ENCODE measurements at places on chromosomes 12 and 14. TPM values are rescaled to one million over a fixed set of nuclear protein-coding genes. Genes with fewer than 3 reads are reported as not detected.
A peak's percentile ranks its signal among the peaks of the same experiment; 100 is the strongest.

Gene NDUFB1
- 67.1 TPM for total RNA-seq

Gene CEP83
- total RNA-seq = 23.9 TPM

Gene WSCD2
- total RNA-seq = not detected

Gene TGM1
- 16.1 TPM for total RNA-seq

Gene DACT1
- total RNA-seq = 2.8 TPM

Gene KANSL2
- total RNA-seq = 46.7 TPM

Gene IFNG
- total RNA-seq = 33.2 TPM

Gene CCDC92
- total RNA-seq = 19.2 TPM

GRCh38 chr14:80973931-80974641 is 18.7 kb downstream of the TSHR start:
- H3K36me3 ChIP-seq = no peaks in the 10 kb centered on the region
- peaks cover 6% of the 10 kb centered on the region for H3K4me1 ChIP-seq
- H3K4me3 ChIP-seq = no peak overlapping the region
- no peak for ATAC-seq
- no peaks in the 10 kb centered on the region for H3K27me3 ChIP-seq

GRCh38 chr12:27814851-27815591 is 35.0 kb upstream of the MANSC4 start:
- no peaks in the 10 kb centered on the region for H3K4me1 ChIP-seq
- H3K4me3 ChIP-seq = no peak overlapping the region
- no peaks in the 10 kb centered on the region for H3K27me3 ChIP-seq
- no peaks in the 10 kb centered on the region for H3K36me3 ChIP-seq
- H3K27ac ChIP-seq = no peak overlapping the region
- no peak for ATAC-seq

- peaks cover 3% of the 10 kb centered on the region for H3K27me3 ChIP-seq
- ATAC-seq = no peak
- H3K27ac ChIP-seq = no peak overlapping the region
- no peaks in the 10 kb centered on the region for H3K4me1 ChIP-seq
These were observed 17.9 kb downstream of the KLRF2 start for GRCh38 chr12:9899209-9899608.

DNA sequence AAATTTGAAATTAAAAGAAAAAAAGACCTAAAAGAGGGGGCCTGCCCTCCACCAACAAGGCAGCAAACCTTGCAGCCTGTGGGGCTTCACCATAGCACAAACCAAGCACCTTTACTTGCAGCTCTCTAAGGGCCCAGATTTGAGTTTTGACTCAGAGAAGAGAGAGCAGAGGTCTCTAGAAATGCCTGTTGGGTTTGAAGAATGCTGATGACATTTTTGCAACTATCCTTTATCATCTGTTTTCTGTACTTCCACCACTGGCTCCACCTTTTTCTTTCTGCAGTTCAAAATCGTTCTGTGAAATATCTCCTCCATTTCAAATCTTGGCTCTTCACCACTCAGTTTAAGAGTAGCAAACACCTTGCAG is 83.8 kb upstream of the HMGA2 start:
- no peak for ATAC-seq
- H3K27ac ChIP-seq = no peak overlapping the region
- H3K4me3 ChIP-seq = peak overlapping the region; percentile 66
- H3K4me1 ChIP-seq = no peaks in the 10 kb centered on the region

DNA sequence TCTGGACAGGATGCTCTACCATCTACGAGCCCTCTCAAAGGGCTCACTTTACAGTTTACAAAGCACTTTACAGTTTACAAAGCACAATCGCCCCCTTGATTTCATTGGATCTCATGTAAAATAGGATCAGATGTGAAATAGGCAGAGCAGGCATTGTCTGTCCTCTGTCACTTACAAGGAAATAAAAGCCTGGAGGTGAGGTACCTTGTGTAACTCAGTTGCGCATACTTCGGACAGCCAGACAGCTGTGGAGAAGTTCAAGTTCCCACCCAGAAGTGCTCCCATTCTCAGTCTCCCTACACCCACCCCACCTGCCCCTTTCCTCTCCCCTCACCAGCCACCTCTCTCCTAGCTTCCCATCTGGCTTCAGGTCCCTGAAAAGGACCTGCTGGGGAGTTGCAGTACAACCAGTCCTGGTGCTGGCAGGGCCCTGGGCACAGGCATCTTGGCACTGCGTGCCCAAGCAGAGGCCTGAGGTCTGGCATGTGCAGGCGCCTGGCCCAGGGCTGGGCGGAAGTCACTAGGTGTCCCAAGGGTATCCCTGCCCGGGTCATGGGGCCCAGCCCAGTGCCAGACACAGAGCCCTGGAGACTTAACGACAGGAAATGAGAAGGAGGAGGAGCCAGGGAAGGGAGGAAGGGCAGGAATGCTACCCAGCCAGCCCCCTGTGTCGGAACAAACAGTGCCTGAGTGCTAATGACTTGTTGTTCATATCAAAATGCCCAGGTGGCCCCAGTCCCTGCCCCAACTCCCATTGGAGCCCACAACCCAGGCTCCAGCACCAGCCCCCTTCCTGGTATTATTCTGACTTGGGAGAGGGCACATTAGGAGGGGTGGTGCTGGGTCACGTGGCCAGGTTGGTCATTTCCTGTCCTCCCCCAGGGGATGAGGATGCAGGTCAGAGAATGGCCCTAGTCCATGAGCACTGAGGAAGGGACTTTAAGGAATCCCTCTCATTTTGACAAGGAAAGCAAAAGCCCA is 5.4 kb downstream of the RAPGEF3 start:
- peak overlapping the region; percentile 73 for H3K4me3 ChIP-seq
- H3K4me1 ChIP-seq = peaks cover 37% of the 10 kb centered on the region
- ATAC-seq = no peak

- no peak overlapping the region for H3K4me3 ChIP-seq
- no peak overlapping the region for H3K27ac ChIP-seq
- peaks cover 45% of the 10 kb centered on the region for H3K27me3 ChIP-seq
- ATAC-seq = peak; percentile 82
- H3K4me1 ChIP-seq = no peaks in the 10 kb centered on the region
These were observed 11.2 kb downstream of the ESRRB start for GRCh38 chr14:76386944-76387782.

DNA sequence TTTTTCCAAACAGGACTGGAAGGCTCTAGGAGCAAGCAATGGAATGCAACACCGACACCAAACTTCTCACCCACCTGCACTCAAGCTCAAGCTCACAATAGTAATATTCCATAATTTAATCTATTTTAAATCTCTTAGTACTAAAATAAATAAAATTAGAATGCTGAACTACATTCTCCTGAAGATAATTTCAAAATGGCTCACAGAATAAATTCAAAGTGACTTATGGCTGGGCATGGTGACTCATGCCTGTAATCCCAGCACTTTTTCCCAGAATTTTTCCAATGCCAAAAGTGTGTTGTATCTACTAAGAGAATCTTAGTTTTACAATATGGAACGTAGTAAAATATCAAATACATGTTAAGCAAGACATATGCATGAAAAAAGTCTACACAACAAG is 31.5 kb downstream of the DUSP16 start:
- H3K4me1 ChIP-seq = peaks cover 51% of the 10 kb centered on the region
- peaks cover 81% of the 10 kb centered on the region for H3K36me3 ChIP-seq
- H3K4me3 ChIP-seq = no peak overlapping the region
- ATAC-seq = no peak
- H3K27me3 ChIP-seq = no peaks in the 10 kb centered on the region

GRCh38 chr12:67789266-67789665 is 140.7 kb downstream of the DYRK2 start:
- no peaks in the 10 kb centered on the region for H3K36me3 ChIP-seq
- no peak overlapping the region for H3K4me3 ChIP-seq
- H3K27me3 ChIP-seq = no peaks in the 10 kb centered on the region
- H3K27ac ChIP-seq = no peak overlapping the region

DNA sequence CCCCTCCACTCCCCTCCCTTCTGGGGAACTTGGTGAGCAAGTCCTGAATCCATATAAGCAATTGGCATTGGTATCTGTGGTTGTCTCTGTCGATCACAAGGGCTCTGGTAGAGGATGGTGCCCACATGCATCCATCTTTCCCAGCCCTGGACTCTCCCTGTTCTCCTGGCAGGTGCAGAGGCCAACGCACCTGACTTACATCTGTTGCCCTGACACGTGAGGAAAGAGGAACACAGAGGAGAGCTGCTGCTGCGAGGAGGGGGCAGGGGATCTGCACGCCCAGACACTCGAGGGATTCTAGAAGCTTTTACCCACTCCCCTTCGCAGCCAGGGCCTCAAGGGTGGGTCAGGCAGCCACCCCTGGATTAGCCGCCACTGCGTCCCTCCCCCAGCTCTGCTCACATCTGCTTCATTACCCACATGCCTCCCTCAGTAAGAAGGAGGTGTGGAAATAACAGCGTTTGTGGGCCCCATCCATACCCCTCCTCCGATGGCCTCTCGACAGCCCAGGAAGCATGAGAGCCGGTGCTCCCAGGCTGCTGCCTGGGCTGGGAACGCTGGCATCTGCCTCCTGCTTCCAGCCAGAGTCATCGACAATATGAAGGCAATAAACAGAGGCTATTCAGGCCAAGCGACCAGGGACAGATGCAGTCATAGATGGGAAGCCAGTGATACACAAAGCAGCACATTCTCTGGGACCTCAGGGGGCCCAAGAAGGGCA is 56.5 kb downstream of the KDM2B start:
- peaks cover 26% of the 10 kb centered on the region for H3K36me3 ChIP-seq
- H3K4me3 ChIP-seq = no peak overlapping the region
- peaks cover 5% of the 10 kb centered on the region for H3K4me1 ChIP-seq
- no peak overlapping the region for H3K27ac ChIP-seq

DNA sequence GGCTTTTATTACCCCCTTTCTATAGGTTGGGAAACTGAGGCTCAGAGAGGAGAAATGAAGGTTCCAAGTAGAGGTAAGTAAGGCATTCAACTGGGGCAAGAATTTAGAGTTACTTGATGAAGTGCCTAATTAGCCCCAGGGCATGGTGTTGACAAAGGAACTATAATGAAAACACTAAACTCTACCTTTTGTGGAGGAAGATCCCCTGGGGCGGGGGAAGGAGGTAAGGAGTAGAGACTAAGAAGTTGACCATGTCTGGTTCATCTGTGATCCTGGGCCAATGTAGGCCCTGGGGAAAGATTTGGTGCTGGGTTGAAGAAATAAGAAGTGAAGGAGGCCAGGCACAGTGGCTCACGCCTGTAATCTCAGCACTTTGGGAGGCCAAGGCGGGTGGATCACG is 16.2 kb upstream of the COX6A1 start:
- peaks cover 3% of the 10 kb centered on the region for H3K27me3 ChIP-seq
- no peak overlapping the region for H3K4me3 ChIP-seq
- no peaks in the 10 kb centered on the region for H3K36me3 ChIP-seq
- ATAC-seq = no peak

DNA sequence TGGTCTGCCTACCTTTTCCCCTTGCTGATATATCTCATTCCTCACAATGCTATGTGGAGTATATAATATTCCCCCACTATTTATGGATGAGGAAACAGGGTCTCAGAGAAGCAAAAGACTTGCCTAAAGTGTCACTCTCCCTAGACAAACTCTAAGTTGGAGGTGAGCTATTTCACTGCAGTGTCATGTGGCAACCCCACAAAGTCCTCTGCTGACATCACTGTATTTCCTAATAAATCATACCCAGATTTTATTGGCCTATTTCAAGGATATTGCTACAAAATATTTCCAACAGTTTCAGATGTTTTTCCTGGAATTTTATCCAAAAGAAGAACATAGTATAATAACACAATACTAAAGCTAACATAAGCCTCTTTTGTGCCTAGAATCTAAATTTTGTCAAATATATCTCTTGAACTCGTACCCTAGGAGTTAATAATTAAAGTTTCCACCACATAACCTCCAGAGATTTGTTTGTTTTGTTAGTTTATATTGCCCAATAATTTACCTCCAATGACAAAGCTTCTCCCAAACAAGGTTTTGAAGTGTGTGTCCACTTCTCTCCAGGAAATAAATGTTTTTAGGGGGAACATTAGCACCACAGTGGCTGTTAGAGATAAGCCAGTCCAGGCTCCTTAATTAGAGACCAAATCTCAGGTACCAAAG is 215.1 kb downstream of the ASCL1 start:
- no peaks in the 10 kb centered on the region for H3K36me3 ChIP-seq
- no peak overlapping the region for H3K27ac ChIP-seq
- ATAC-seq = no peak
- H3K4me1 ChIP-seq = no peaks in the 10 kb centered on the region
- H3K27me3 ChIP-seq = no peaks in the 10 kb centered on the region

- H3K36me3 ChIP-seq = no peaks in the 10 kb centered on the region
- no peak overlapping the region for H3K4me3 ChIP-seq
- H3K27ac ChIP-seq = no peak overlapping the region
- no peaks in the 10 kb centered on the region for H3K27me3 ChIP-seq
- ATAC-seq = no peak
These were observed 155.0 kb downstream of the DAD1 start for GRCh38 chr14:22434030-22434429.

DNA sequence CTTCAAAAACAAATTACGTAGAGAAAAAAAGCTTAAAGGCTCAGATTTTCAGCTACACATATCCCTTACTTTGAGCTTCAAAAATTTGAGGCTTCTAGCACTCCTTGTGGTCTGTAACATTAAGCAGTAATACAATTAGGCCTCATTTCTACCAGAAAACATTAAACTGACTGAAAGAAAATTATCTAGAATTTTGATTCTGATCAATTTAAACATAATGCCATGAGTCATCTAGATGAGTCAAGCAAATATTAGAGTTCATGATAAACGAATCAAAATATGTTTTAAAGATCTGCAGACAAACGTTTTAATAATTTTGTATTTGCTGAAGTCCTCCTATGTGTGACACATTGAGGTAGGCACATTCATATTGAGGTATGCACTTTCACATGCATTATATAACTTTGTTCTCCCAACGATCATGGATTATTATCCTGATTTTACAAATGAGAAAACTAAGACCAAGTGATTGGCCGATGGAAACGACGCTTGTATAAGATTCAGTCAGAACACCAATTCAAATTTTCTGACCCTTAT is 4.3 kb downstream of the OSBPL8 start:
- no peak overlapping the region for H3K27ac ChIP-seq
- H3K4me3 ChIP-seq = peak overlapping the region; percentile 36
- H3K36me3 ChIP-seq = peaks cover 25% of the 10 kb centered on the region

DNA sequence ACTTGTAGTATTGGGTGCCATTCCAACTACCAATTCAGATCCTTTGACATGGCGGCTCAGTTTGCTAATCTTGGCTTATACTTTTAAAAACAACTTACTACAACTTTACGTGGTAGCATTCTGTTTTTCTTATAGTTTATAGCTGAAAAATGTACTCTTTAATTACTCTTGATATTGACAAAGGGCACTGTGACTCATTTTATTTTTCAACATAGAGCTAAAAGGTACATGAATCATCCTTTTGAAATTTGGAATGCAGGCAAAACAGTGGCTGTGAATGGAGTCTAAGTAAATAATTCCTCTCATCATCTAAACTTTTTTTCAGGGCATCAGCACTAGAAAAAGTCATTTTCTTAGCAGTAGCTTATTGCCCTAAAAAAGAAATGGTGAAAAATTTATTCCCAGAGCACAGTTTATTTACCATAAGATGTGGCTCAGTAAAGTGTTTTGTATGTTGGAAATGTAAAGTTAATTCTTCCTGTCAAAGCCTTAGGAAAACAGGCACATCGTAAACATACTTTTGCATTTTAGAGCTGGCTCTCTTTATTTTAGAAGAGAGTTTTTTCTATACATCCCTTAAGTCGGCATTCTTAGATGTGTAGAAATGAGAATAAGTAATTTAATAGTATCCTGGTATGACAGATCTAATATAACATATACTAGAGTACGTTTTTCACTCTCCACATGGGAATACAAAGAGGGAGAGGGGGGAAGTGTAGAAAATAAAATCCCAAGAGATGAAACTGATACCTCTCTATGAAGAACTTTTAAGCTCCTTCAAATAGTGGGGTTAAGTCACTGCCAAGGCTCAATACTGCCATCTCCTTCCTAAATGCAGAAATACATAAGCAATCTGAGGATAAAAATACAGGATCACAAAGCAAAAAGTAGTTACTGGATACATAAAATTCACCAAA is 55.2 kb downstream of the SLC25A21 start:
- no peak overlapping the region for H3K27ac ChIP-seq
- no peak for ATAC-seq
- no peak overlapping the region for H3K4me3 ChIP-seq
- no peaks in the 10 kb centered on the region for H3K36me3 ChIP-seq
- H3K27me3 ChIP-seq = no peaks in the 10 kb centered on the region
